Left colon (tissue), 2 donors: ENCODE measurements at places on chromosomes 2 and 18.

DNA sequence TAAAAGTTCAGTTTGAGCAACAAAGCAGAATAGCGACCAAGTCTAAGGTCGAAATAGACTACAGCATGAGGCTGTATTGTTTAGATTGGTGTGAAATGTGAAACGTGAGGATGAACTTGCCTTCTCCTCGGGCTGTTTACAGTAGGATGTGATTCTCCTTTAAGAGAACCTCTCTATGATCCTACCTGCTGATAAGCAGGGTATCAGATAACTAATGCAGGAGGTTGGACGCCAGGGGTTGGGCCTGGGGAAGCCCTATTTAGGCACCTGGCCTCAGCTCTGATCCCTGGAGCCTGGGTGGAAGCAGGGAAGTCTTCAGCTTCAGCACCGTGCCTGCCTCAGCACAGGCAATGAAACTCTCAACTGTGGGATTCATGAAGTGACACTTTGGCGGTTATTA lies 11.4 kb downstream of the CRYGD start:
- DNase-seq, result no peak

GRCh38 chr18:27461957-27462356 lies 276.8 kb upstream of the CHST9 start:
- no peak for DNase-seq

GRCh38 chr2:9734308-9734707 lies 103.5 kb upstream of the YWHAQ start:
- no peak for DNase-seq

DNA sequence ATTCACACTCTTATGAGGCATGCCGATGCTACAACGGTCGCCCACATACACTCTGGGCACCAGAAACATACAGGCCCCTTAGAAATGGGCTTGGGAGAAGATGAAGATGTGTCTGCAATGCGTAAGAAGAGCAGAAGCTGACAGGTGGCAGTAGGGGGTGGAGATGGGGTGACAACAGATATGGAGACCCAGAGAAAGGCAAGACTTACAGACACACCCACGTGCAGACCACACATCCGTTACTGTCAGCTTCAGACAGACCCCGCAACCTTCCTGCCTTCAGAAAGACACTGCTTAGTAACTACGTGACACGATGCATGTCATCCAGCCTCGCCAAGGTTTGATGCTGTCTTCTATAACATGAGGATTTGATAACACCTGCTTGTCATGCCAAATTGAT lies 89.5 kb downstream of the ZFP36L2 start:
- no peak for DNase-seq

GRCh38 chr18:75840131-75840530 lies 412.6 kb upstream of the SMIM21 start:
- DNase-seq, result no peak

DNA sequence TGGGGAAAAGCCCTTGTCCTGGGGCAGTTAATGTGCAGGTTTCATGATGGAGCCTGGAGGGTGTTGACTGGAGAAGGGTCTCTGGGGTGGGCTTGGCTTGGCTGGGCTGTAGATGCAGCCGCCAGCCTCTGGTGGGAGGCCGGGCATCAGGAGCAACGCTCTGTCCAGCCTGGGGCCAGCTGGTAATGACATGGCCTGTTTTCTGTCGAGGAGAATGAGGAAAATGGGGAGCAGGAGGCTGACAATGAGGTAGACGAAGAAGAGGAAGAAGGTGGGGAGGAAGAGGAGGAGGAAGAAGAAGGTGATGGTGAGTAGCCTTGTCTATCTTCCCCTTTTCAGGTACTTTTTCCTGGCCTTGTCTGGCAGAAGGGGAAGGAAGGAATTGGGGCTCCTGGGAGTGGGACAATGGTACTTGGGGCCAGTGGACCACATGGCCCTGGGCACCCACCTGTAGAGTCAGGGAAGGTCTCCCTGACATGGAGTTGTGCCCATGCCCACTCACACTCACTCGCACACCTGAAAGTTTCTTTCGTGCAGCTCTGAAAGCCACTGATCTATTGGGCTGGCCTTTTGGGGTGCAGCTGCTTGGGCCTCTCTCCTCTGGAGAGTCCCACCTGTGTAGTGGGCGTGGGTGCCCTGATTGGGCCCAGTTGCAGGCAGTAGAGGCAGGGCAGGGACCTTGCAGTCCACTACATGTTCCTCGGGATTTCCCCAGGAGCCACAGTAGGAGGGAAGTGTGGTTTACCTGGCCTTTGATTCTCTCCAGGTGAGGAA lies 3.5 kb downstream of the PTMA start:
- no peak for DNase-seq

DNA sequence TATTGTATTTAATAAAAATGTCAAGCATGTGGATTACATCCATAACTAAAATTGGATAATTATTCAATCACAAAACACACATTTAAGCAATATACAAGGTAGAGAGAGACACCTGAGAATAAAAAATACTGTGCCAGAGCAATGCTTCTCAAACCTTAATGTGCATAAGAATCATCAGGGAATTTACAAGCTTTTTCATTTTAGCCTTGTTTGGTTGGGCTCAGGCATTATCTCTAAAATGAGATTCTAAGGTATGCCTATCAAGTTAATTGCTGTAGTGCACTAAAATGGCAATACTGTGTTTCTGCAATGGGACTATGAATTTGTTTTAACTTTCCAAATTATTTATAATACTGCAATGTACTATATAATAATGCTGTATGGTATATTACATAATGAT lies 983 bp downstream of the MOB1A start:
- no peak for DNase-seq

DNA sequence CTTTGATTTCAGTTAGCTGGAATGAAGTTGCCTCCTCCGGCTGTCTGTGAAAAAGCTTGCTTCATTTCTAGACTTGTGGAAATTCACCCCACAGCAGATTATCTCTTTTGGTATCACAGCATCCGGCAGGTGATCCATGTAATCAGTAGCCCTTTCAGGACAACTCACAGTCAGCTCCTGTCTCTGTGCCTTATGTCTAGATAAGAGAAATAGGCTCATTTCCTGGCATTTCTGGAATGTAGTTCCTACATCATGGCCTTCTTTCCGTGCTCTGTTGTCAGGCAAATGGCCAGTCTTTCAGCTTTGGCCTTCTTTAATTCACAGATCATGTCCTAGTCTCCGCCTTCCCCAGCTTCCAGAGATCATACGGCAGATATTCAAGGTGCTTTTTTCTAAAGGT lies 455.4 kb downstream of the NUP35 start:
- no peak for DNase-seq

DNA sequence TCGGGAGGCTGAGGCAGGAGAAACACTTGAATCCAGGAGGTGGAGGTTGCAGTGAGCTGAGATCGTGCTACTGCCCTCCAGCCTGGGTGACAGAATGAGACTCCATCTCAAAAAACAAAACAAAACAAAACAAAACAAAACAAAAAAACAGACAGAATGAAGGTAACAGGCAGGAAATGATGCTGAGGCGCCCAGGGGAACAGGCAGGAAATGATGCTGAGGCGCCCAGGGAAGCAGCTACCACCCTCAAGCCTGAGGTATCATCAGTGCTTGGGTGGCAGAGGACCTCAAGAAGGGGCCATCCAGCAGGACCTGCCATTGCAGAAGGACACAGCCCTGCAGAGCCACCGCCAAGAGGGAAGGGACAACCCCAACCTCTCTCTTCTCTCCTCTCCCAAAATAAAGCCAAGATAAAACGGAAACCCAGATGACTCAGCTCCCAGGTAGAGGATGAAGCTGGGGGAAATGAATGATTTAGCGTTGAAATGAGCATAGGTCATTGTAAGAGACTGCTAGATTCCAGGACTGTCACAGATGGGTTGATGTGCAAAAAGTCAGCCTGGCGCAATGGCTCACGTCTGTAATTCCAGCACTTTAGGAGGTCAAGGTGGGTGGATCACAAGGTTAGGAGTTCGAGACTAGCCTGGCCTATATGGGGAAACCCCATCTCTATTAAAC lies 19.3 kb downstream of the SOWAHC start:
- no peak for DNase-seq

GRCh38 chr2:63300835-63301234 lies 250.2 kb downstream of the OTX1 start:
- DNase-seq, result no peak

GRCh38 chr2:235618039-235618438 lies 124.2 kb downstream of the AGAP1 start:
- no peak for DNase-seq

DNA sequence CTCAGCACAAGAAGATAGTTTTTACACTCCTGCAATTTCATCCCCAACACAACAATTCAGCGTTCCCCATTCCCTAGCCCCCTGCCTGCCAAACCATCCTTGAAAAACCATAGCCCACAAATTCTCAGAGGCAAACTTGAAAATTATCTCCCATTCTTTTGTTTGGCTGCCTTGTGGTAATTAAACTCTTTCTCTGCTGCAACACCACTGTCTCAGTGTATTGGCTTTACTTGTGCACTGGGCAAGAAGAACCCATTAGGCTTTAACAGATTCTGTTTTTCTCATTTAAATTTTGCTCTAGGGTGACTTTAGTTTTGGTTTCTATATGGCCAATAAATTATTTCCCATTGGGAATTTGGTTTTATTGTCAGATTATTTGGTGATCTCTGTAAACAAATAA lies 23.2 kb upstream of the FTCDNL1 start:
- DNase-seq, result no peak

GRCh38 chr2:203732953-203733510 lies 26.6 kb downstream of the CD28 start:
- DNase-seq, result no peak

GRCh38 chr18:76174451-76174850 lies 320.6 kb downstream of the ZNF516 start:
- no peak for DNase-seq

- no peak for DNase-seq
Measured at GRCh38 chr18:59661891-59662701, 35.1 kb downstream of the CCBE1 start.

DNA sequence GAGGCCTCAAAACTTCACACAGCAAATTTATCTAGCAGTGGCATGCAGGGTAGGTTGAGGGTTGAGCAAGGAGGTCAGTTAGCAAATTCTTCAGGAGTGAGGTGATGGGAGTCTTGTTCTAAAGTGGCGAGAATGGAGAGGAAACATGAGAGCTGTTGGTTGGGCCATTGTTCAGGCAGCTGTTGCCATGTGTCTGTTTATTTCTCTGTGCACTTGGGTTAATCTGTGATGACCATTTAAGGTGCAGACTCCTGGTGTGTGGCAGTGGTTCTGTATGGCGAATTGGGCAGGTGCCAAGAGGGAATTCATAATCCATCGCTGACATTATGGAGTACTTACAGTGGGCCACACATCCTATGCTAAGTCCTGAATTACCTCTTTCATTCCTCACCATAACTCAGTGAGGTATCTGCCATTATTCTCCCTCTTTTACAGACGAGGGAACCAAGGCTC lies 30.4 kb downstream of the TMEM178A start:
- no peak for DNase-seq

DNA sequence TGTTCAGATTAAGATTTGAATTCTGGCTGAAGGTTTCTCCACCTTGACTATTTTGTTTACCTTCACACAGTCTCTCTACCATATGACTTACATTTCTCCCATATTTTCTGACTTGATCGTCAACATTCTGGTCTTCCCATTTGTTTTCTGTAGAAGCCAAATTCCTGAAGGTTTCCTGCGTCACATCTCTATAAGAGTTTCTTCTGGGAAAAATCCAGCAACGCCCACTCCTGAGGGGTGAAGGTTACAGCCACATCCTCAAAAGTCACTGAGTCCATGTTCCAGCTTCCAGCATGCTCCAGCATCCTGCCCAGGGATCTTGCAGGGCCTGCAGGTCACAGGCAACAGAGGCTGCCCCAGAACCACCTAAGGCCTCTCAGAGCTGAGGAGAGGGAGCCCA lies 47.5 kb downstream of the NBEAL1 start:
- DNase-seq, result no peak

- no peak for DNase-seq
Measured at GRCh38 chr2:204019572-204020501, 83.3 kb downstream of the ICOS start.

DNA sequence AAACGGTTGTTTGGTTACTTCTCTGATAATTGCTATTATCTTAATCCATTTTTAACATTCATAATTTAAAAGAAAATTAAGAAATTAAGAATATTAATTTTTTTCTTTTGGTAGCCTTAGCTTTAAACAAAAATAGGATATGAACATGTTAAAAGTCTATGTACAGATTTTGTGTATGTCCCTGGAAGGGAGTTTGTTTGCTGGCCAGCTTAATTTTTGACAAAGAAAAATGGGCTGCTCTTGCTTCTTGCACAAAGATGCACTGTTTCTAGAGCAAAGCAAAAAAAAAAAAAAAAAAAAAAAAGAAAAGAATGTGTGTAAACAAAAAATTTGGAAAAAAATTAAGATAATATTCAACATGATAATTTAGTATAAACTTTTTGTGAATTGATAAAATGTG lies 1.3 kb downstream of the RFTN2 start:
- no peak for DNase-seq

GRCh38 chr2:229831805-229832509 lies 89.9 kb downstream of the TRIP12 start:
- DNase-seq, result no peak

GRCh38 chr2:143177096-143177786 lies 48.0 kb downstream of the ARHGAP15 start:
- DNase-seq, result no peak

- no peak for DNase-seq
Measured at GRCh38 chr2:162072181-162072702, 1.8 kb downstream of the DPP4 start.

DNA sequence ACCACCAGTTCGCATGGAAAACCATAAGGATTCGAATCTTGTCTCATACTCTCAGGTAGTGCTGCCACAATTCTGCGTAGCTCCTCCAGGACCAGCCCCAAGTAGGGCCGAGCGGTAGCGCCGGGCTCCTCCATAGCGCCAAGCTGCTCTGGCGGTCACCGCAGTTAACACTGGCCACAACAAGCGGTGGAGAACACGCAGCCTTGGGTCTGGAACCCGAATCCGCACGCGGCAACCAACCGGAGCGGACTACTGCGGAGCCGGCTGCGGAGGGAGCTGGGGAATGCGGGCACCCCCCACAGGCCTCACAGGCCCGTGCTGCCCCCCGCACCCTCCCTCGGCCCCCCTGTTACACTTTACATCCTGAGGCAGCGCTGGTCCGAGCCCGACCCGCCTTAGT lies 531.5 kb downstream of the STK39 start:
- no peak for DNase-seq

GRCh38 chr2:219798430-219798829 lies 171.0 kb downstream of the SLC4A3 start:
- DNase-seq, result no peak

DNA sequence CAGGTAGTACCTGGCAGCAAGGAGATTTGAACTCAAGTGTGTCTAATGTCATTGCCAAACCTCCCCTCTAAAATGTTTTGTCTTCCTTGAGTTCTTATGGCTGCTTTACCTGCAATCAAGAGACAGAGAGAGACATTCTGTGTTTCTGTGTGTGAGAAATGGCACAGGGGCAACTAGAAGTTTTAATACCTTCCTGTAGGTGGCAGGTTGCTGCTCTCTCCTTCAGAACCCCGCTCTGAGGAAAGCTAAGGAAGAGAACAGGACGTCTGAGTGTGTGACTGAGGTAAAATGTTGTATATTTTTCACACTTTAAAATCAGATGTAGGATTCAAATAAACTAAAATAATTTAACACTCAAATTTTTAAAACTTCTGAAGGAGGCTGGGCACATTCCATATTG lies 19.2 kb downstream of the DTNA start:
- no peak for DNase-seq

GRCh38 chr2:10132596-10132995 lies 10.1 kb downstream of the RRM2 start:
- DNase-seq, result no peak

GRCh38 chr2:79580175-79580574 lies 67.3 kb downstream of the CTNNA2 start:
- no peak for DNase-seq

- no peak for DNase-seq
Measured at GRCh38 chr2:1884933-1885580, 140.7 kb upstream of the PXDN start.
